ENCODE measurements at places on chromosomes 7 and 10.

DNA sequence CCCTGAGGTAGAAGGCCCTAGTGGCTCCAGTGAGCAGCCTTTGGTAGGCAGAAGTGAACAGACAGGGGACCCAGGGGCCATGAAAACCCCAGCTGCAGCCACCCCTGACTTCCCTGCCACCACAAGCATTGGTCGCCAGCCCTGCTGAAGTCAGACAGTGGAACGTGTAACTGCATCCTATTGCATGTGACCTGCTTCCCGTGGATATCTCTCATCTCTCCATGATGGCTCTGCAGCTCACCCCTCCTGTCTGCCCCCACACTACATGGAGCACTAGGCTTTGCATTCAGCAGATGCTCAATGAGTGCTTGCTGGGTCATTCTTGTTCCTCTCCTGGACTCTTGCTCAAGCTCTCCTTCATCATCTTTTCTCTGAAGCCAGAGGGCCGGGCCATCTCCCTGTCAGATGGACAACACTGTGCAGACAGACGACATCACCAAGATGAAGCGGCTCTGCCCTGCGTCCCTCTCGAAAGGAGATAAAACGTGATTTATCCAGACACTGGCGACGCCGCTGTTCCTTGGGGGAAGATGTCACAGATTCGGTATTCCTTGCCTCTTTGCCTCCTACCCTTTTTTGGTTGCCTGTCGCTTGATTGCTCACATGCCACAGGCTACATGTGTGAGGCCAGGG is 117.5 kb downstream of the SH3PXD2A start:
- no peak for DNase-seq

- peak; percentile 100 for DNase-seq
These were observed 57.8 kb downstream of the BAMBI start for GRCh38 chr10:28734938-28735759.

- DNase-seq: no peak
These were observed 4.2 kb downstream of the FAM53B start for GRCh38 chr10:124739986-124740368.

DNA sequence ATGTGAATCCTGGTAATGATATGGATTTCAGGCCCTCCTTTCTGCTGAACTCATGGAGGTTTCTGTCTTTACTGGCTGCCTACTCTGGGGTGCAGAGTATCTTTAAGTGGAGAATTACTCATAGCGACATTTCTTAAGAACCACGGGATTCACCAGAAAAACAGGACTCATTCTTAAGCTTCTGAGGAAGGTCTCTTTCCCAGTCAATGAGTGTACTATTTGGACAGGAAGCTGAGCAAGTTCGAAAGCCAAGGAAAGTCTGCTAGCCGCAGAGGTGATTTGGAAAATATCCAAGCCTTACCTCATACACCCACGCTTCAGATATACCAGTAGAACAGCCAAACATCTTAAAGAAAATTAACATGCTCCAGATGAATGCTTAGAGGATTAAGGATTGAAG is 377.6 kb upstream of the MYO3A start:
- peak; percentile 74 for DNase-seq

DNA sequence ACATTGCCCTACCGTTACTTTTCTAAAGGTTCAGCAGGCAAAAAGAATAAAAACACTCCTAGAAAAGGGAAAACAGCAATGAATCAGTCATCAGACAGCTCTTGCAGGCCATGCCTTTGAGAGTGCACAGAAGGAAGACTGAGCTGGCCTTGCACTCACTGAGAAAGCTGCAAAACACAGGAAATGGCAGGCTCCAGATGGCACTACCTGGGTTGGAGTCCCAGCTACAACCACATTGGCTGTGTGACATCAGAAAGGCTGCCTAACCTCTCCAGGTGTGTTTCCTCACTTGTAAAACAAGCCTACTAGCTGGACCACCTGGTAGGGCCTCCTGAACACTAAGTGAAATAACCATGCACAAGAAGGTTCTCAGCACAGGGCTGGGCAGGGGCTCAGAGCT is 113.7 kb downstream of the SFMBT2 start:
- no peak for DNase-seq

GRCh38 chr10:88949912-88950837 is 2.4 kb downstream of the ACTA2 start:
- no peak for DNase-seq

DNA sequence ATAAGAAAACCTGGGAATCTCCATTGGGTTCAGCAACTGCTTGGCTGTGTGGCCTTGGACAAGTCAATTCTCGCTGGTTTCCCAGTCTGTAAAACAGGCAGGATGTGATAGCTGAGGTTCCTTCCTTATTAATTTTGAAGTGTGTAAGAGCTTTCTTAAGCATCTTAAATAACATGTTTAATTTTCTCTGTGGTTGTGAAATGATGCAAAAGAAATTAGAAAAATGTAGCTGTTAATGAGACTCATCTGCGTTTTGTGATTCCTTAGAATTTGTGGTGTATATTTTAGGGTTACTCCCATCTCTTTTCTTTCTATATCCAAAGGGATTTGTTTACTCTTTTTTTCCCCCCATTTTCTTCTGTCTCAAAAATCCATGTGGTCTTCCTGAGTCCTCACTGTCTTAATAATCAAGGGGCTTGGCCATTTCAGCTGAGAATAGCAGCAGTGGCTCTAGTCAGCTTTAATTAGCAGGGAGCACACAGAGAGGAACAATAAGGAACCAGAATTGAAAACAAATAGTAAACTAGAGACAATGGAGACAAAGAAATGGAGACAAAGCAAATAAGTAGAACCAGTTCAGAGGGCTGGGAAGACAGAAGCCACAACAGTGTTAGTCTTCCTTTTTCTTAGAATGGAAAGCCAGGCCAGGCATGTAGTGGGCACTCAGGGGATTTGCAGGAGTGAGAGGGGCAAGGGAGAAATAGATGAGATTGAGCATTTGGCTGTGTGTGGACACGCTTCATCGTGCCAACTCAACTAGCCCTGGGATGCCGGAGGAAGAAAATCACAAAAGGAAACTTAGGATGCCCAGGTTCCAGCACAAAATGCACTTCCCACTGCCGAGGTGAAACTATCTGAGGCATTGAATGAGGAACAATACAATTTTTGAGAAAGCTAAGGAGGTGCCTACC is 93.9 kb downstream of the CHN2 start:
- no peak for DNase-seq

DNA sequence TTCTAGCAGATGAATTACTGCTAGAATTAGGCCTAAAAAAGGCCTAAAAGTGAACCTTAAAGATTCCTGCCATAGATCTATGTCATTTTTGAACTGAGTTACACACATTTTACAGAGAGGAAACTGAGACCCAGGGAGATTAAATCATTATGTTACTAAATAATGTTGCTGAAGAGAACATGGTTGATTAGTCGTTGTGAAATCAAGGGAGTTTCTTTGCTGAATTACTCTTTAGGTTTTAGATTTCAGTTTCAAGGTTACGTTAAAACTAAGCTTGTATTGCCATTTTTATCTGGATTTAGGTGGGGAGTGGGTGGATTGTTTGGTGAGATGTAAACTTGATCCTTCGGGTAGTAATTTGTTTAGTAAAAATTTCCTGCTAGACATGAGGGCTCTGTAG is 21.3 kb downstream of the CDK14 start:
- DNase-seq: no peak

DNA sequence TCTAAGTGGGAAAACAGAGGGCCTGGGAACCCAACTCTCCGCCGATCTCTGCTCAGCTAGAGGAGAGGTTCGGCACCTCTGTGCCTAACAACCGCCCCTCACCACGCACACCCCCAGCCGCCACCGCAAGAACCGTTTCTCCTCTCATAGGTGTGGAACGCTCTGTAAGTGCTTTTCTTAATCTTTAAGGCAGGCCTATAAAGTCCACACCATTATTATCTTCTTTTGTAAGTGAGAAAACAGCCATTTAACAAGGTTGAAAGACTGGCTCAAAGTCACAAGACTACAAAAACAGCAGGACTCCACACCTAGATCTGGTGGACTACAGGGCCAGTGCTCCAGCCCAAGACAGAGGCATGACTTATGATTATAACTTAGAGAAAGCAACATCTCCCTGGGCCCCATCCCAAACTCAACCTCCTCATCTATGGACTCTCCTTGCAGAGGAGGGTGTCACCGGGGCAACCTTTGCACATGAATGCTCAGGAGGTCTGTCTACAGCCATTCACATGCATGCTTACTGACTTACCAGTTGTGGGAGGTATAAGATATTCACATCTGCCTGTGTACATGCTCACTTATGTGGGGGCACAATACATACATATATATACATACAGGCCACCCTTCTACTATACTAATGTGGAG is 7.9 kb upstream of the NKX2-3 start:
- no peak for DNase-seq

- no peak for DNase-seq
These were observed 141.1 kb downstream of the MAPK8 start for GRCh38 chr10:48447356-48448215.

DNA sequence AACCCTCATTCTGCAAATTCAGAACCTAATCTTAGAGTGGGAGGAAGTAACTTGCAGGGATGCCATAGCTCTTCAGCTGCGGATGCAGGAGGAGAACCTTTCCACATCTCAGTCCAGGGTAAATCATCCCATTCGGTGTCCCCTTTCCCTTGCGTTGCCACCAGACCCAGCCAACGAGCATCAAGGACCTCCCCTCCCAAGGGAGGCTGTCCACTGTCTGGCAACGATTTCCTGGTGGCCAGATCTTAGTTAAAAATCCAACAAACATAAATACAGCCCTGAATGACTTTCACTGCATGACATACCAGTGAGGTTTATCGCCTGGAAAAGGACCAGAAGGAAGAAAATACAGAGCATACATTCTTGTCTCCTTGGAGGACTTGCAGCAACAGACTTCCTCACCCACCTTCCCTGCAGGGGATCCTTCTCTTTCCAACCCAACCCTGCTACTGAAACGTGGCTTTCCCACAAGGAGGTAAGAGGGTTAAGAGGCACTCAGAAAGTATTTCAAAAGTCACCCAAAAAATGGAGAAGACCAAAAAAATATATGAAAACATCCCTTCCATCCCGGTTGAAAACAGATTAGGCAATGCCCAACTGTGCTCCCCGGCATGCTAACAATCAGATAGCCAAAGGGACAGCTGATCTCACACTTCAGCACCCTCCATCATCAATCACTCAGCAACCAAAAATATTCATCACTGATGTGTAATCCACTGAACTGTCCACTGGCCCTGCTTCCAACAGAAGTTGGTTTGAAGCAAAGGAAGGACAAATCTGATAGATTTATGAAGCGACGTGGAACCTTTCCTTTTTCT is 206.6 kb downstream of the TNS3 start:
- no peak for DNase-seq

DNA sequence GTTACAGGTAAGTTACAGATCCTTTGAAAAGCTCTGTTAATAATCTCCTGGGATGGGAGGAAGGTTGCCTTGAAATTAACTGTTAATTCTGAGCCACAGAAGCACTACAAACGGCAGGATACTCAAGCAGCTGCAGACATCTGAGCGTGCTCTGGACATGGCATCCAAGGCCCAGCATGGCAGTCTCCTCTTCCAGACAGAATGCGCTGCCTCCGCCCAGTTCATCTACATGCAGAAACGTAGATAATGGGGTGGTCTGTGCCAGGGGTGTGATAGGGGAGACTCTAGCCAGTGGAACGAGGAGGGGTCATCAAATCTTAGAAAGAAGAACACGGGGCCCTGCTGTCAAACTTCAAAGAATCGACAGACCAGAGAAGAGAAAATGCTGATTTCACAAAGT is 13.8 kb downstream of the VIPR2 start:
- DNase-seq: no peak

- peak; percentile 81 for DNase-seq
These were observed 91.9 kb upstream of the MBL2 start for GRCh38 chr10:52864201-52865106.
